ENCODE measurements at places on chromosomes 16 and 17.

GRCh38 chr17:69762359-69762758 lies 312.7 kb upstream of the KCNJ16 start:
- DNase-seq = no peak

DNA sequence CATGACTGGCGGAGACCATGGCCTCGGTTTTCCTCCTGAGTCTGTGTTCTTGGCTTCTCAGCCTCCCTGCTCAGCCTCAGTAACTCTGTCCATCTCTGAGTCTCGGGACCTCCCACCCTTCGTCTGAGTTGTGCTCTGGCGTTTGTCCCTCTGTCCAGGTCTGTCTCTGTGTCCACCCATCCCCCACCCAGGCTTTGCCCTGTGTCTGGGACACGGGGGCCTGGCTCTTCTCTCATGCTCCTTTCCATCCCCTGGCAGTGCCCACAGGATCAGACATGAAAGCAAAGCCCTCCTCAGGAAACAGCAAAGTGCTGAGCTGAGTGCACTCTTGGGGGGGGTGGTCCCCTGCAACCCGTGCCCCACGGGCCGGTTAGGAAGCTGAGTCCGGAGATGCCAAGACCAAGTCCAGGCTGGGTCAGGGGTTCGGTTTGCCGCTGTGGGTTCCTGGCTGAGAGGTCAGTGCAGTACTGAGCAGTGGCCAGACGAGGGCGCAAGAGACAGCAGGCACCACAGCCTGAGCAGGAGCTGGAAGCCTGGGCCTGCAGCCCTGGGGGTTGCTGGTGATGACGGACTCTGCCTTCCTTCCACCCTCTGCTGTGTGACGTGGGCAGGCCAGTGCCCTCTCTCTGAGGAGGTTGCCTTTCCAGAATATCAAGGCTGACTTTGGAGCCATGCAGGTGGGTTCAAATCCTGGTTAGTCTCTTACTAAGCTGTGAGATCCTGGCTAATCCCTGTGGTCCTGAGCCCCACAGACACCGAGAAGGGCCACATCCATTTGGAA lies 2.5 kb downstream of the P2RX1 start:
- DNase-seq = peak; percentile 80

DNA sequence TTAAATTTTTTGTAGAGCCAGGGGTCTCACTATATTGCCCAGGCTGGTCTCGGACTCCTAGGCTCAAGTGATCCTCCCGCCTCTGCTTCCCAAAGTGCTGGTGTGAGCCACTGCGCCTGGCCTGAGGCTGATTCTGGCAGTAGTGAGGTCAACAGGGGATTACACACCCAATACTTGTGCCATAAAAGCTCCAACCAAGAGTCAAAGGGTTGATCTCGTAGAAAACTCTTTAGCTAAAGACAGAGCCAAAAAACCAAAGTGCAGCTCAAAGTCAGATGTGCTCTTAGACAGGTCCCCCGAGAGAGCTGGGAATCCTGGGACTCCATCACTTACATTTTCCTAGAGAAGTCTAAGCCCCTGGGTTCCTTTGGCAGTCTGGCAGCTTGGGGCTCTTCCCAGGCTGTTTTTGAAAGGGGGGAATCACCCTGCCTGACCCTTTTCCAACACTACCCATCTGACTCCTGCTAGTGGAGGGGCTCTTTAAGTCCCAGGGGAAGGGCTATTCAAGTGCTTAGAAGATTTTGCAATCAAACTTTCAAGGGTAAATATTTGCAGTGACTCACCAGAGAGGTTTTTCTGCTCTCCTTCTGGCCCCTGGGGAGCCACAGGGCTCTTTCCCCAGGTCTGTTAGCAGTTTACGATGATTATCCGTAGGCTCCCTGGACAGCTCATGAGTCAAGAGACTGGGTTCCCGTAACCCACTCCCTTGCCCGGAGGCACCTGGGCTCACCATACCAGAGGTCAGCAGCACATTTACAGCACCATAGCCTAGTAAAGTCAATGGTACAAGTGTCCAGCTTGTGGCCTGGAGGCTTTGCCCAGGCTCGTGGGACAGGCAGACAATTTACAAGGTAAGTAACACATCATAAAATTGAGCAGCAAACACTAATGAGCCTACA lies 408.7 kb downstream of the SLC39A11 start:
- DNase-seq = peak; percentile 91

DNA sequence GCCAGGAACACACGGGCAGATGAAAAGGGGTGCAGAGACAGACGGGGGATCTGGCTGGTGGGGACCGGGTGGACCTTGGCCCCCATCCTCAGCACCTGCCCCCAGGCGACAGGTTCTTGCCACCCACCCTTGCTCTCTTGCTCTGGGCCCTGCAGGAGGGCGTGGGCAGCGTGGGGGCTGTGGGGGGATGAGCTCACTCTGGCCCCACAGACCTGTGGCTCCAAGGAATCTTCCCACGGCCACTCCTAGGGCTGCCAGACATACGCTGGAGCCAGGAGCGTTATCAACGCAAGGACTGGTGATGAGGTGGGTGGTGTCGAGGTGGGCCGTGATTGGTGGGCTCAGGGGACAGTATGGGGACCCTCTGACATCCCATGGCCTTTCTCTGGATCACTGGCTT lies 6.3 kb downstream of the CTRB1 start:
- no peak for DNase-seq

GRCh38 chr17:1473170-1473569 lies 17.1 kb upstream of the CRK start:
- DNase-seq = peak; percentile 57

- DNase-seq = no peak
These were observed 52.8 kb upstream of the MYH10 start for GRCh38 chr17:8683355-8683754.

DNA sequence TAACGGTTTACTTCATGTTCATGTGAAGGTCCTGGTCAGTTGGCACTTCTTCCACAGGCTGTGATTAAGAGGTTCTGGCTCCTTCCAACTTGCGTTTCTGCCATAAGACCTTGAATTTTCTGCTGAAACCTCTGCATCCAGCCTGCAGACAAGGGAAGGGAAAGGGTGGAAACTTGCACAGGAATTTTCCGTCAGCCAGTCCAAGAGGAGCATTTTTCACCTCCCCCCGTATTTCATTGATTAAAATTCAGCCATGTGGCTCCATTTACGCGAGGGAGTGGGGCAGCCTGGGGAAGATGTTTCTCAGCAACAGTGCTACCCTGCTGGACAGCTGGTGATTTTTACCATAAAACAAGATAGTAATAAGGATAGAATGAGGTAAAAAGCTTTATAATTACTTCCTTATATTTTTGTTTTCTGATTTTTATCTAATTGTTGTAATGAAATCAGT lies 101.5 kb upstream of the SMIM36 start:
- DNase-seq = no peak

GRCh38 chr17:17033466-17033865 lies 8.8 kb upstream of the MPRIP start:
- DNase-seq = no peak

- DNase-seq = peak; percentile 48
These were observed 28.4 kb downstream of the CDH13 start for GRCh38 chr16:82655072-82655714.

DNA sequence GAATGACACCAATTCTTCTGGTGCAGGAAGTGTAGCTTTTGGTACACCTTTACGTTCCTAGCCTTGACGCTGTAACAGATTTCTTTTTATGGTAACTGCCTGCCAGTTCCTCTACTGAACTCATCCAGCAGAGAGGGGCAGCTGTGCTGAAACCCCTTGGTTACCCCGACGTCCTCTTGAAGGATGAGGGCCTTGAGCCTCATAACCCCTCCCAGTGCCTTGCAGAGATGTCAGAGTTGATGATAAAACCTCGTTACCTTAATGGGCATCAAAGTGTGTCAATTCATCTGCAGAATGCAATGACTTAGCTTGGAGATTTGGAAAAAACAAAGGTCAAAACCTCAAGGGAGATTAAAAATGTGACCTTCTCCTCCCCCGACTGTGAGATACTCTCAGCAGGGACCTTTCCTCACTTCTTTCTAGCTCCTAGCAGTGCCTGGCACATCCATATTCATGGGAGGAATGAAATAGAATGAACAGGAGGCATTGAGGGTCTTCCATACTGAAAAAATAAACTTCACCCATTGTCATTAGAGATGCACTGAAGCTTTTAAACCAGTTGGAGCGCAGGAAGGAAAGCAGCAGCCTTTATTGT lies 69.2 kb downstream of the SDR42E1 start:
- DNase-seq = no peak

- no peak for DNase-seq
These were observed 78.0 kb downstream of the MYO1D start for GRCh38 chr17:32798938-32799337.

- DNase-seq = no peak
These were observed 7.6 kb downstream of the SNRNP25 start for GRCh38 chr16:60929-61878.

GRCh38 chr16:71464231-71464630 lies 2.2 kb upstream of the ZNF23 start:
- no peak for DNase-seq

DNA sequence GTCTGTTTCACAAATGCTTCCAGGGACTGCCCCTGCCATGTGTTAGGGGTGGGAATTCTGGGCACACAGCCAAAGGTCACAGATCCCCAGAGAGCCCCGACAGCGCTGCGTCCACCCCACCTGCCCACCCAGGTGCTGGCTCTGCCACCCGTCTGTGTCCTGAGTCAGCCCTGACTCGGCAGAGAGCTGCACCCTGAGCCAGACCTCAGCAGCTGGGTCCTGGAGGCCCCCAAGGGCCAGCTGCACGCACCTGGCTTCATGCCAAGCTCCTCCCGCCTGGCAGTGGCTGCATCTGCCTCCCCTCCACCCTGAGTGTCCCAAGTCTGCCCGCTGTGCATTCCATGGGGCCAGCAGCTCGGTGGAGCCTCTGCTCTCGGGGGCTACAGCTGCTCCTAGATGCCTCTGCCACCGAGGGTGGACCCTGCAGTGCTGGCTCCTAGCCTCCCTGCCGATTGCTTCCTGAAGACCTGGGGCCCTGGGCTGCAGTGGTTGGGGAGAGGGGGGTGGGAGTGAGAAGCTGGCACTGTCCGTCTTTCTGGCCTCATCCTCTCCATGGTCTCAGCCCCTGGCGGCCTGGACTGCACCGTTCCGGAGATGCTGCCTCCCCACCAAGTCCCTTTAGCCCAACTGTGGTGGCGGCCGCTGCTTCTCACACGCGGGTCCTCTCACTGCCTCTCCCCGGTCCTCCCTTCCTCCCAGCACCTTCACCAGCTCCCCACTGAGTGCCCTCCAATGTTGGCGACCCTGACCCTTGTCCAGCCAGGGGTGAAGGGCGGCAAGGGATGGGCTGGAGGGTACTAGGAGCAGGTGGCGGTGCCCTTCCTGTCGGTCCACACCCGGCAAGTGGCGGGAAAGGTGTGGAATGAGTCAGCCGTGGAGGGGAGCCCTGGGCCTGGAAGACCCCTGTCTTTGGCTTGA lies 3.0 kb downstream of the SECTM1 start:
- DNase-seq = peak; percentile 40

DNA sequence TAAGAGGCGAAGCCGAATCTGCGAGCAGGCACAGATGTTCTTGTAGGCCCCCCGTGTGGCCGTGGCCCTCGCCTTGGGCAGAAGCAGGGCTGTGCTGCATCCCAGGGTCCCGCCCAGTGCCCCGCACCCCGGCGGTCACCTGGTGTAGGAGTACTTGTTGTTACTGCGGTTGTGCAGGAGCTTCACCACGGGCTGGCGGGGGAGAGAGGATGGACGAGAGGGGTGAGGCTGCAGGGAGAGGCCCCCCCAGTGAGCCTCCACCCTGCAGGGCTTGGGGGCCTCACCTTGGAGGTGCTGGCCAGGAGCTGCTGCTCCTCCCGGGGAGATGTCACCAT lies 11.4 kb downstream of the ASPHD1 start:
- DNase-seq = no peak

DNA sequence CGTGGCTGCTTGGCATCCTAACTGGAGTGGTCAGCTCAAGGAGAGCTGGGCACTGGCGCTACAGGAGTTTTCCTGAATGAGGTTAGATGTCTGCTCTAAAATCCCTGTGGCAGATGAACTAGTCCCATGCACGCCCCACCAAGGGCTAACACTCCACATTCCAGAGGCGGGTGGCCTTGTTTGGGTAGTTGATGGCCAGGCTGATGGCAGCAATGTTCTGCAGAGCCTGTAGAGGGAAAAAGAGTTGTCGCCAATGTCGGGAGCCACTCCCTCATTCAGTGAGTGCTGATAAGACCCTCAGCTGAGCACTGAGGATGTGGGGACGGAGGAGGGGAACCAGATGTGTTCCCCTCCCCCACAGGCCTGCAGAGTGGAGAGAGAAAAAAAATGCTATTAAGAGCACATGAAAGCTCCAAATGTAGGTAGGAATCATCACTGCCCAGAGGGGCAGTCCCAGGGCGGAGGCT lies 42.5 kb upstream of the ATP2A3 start:
- no peak for DNase-seq

- DNase-seq = no peak
These were observed 36.9 kb downstream of the SNX20 start for GRCh38 chr16:50644245-50644644.

GRCh38 chr17:57422574-57423164 lies 166.3 kb downstream of the MSI2 start:
- DNase-seq = peak; percentile 79

DNA sequence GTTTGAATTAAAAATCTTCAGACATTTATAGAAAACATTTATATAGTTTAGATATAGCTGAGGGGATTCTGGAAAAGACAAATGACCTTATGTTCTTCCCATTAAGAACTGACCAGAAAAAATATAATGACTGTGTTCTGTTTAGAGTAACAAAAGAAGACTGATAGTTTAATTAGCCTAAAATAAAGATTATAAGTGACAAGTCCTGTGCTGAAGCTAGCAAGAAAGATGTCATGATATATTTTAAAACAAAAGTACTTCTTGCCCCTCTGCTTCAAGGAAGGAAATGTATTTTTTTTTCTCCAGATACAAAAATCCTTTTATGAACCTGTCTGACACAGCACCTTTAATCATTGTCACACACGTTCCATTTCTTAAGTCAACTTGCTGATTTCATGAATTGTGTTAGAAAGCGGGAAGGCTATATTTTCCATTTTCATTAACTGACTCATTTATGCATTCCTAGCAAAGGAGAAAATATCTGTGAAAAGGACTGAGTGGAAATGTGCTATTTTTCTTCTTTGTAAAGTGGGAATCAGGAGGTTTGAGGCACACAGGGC lies 690.7 kb upstream of the GOT2 start:
- DNase-seq = no peak

- DNase-seq = peak; percentile 88
These were observed 31.5 kb downstream of the SIAH1 start for GRCh38 chr16:48353565-48354163.

- DNase-seq = peak; percentile 49
These were observed 88.3 kb downstream of the PRKCB start for GRCh38 chr16:23924128-23924527.

- no peak for DNase-seq
These were observed 166.9 kb downstream of the FTO start for GRCh38 chr16:53870831-53871230.

- DNase-seq = peak; percentile 26
These were observed 1.3 kb downstream of the PRPSAP2 start for GRCh38 chr17:18859256-18859655.

Data from NB4 (cell line).